ENCODE measurements at places on chromosomes 3 and 15.

GRCh38 chr3:12706504-12707253 is 42.8 kb upstream of the RAF1 start:
- H3K4me3 ChIP-seq: no peak overlapping the region
- no peaks in the 10 kb centered on the region for H3K36me3 ChIP-seq
- no peak overlapping the region for H3K27ac ChIP-seq
- peaks cover 21% of the 10 kb centered on the region for H3K27me3 ChIP-seq
- DNase-seq: peak; percentile 65

- no peak for DNase-seq
- peaks cover 35% of the 10 kb centered on the region for H3K4me1 ChIP-seq
- H3K27ac ChIP-seq: no peak overlapping the region
- peak overlapping the region; percentile 9 for H3K4me3 ChIP-seq
- H3K27me3 ChIP-seq: no peaks in the 10 kb centered on the region
These were observed 1.6 kb upstream of the GBE1 start for GRCh38 chr3:81763001-81763400.

- no peak for DNase-seq
- H3K4me1 ChIP-seq: peaks cover 20% of the 10 kb centered on the region
- peak overlapping the region; percentile 71 for H3K4me3 ChIP-seq
- H3K27me3 ChIP-seq: peaks cover 18% of the 10 kb centered on the region
- no peaks in the 10 kb centered on the region for H3K36me3 ChIP-seq
These were observed 39.5 kb upstream of the MGA start for GRCh38 chr15:41620536-41621199.

DNA sequence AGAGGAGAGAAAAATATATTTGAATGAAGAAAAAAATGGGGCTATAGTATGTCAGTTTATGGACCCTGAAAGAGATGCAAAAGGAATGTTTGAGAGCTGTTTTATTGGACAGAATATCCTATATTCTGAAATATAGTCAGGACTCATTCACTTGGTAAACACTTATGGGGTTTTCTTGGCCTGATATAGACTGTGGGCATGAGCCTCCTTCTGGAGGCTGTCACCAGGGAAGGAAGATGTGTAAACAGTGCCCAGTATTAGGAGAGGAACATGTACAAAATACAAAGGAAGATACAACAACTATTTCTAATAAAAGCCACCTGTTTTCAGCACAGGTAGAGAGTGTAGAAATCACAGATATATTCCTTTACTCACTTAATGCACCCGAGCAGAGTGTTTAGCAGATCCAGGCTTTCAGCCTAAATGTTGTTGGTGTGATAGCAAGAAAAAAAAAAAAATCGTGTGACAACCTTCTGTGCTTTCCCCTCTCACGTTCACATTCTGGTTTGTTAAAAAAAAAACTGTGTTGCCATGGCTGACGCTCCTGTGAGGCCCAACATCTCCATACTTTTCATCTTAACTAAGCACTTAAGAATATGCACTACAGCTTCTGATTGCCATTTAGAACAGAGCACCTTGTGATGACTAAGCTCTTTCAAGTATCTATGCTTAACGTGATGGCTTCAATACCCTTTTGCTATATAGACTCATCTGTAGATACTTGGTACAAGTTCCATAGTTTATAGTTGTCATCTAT is 134.1 kb downstream of the MBNL1 start:
- DNase-seq: no peak
- no peaks in the 10 kb centered on the region for H3K27me3 ChIP-seq

- no peak for DNase-seq
- H3K27ac ChIP-seq: no peak overlapping the region
- H3K4me3 ChIP-seq: no peak overlapping the region
- H3K4me1 ChIP-seq: no peaks in the 10 kb centered on the region
- no peaks in the 10 kb centered on the region for H3K27me3 ChIP-seq
These were observed 977.6 kb downstream of the IGSF11 start for GRCh38 chr3:118057086-118057485.
